ENCODE measurements at places on chromosomes 4 and X.

DNA sequence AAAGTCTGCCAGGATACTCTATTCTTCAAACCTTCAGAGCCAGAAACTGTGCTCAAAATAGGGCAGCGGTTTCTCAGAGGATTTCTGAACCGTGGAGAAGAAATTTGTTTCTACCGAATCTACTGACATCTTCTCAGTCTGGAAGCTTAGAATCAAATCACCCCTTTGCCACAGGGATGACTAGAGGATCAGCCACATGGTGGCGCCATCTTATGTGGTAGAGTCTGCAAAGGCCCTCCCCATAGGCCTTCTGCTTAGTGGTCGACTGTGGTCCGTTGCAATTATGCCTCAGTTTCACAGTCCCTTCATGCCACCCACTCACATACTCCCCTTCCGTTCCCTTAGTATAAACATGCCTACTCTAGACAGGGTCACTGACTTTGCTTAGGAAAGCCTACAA lies 680.7 kb upstream of the SPANXN1 start:
- DNase-seq, result no peak

DNA sequence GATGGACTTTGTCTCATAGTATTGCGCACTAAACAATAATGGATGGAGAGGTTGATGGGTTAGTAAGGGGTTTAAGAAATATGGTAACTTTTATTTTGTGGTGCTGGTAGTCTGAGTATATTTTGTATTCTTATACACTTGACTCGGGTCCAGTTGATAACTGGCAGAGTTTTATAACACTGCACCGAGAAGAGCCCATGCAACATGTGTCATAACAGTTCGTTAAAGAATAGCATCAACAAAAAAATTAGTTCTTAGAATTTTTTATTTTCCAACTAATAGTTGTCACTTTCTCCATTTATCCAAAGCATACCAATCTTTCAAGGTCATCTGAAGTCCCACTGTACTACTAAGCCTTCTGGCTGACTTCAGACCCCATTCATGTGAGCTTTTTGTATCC lies 175.1 kb downstream of the SOWAHB start:
- no peak for DNase-seq

DNA sequence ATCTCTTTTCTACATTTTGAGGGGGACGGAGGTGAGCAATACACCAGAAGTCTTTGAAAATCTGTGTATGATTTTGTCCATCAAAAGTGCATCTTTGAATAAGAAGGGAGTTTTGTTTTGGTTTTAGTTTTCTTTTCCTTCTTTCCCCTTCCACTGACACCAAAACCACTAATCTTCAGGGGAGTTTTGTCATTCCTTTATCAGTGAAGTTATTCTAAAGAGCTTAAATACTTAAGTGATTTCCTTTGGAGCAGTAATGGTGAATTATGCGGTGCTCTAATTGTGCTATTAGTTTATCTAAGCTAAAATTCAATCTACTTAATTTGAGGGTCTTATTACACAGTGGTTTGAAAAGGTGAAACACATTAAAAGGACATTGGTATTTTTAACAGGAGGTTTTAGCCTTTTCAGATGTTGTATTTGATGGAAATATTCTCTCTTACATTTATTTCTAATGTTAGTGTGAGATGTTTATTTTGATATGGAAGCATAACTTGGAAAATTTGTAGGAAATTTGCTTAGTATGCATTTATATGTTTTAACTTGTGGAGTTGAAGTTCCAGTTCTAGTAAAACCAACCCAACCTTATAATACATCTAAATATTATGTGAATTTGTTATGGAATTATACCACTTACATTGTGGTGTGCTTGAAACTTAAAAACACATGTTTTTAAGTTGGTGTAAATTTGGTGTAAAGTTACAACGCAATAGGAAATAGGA lies 124.9 kb downstream of the PCDH7 start:
- no peak for DNase-seq

DNA sequence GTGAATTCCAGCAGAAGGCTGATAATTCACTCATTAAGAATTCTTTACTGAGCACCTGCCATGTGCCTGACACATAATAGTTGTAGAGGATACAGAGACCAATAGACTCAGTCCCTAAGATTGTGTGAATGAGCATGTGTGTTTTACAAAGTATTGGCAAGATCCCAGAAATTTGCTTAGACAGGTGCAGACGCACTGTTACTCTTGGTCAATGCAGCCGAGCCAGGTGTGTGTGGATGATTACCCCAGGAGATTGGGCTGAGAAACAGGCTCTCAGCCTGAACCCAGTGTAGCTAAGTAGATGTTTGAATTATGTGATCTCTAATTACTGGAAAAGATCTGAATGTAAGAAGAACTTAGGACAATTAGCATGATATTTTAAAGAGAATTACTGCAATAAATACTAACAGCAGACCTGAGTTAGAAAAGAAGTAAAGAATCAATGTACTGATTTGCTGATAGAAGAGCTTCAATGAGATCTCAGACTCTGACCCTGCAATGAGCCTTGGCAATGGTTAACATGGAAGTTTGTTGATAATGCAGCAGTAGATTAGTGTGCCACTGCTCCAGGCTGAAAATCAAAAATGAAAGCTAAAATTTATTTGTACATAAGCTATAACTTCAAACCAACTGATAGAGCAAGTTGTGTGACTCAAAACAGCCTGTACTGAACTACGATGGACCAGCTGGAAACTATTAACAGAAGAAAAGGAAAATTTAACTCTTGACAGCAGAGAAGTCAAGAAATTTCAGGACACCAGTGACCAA lies 32.2 kb upstream of the NDST4 start:
- DNase-seq, result no peak

DNA sequence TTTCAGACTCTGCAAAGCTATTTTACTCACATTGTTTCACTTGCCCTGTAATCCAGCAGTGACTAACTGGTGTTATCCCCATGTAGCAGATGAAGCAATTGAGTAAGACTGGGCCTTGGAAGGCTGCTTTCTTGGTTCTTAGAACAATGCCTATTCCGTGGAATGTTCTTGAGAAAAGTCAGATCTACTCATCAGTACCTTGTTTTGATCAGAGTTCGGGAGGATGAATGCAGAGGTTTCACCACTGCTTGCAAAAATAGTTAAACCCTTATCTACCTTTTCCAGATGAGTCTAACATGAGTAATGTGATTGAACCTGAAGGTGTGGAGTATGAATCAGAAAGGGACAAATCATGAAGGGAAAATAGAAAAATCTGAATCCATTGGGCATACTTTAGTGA lies 1.8 kb downstream of the MAOB start:
- DNase-seq, result no peak

Measured in substantia nigra (tissue), 51 donors.